ENCODE measurements at places on chromosomes 1 and 21.

DNA sequence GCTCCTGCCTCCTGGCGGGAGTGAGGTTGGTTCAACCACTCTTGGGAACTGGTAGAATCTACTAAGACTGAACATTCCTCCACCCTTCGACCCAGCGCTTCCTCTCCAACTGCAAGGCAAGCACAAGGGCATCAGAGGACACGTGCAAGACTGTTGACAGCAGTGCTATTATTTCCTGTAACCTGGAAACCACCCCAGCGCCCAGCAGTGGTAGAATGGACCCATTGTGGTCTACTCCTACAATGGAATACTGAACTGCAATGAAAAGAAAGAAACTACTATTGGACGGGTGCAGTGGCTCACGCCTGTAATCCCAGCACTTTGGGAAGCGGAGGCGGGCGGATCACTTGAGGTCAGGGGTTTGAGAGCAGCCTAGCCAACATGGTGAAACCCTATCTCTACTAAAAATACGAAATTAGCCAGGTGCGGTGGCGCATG, 33.0 kb upstream of the TARDBP start:
- DNase-seq: peak; percentile 81

GRCh38 chr1:86396498-86396890, 371 bp upstream of the ODF2L start:
- DNase-seq: no peak

DNA sequence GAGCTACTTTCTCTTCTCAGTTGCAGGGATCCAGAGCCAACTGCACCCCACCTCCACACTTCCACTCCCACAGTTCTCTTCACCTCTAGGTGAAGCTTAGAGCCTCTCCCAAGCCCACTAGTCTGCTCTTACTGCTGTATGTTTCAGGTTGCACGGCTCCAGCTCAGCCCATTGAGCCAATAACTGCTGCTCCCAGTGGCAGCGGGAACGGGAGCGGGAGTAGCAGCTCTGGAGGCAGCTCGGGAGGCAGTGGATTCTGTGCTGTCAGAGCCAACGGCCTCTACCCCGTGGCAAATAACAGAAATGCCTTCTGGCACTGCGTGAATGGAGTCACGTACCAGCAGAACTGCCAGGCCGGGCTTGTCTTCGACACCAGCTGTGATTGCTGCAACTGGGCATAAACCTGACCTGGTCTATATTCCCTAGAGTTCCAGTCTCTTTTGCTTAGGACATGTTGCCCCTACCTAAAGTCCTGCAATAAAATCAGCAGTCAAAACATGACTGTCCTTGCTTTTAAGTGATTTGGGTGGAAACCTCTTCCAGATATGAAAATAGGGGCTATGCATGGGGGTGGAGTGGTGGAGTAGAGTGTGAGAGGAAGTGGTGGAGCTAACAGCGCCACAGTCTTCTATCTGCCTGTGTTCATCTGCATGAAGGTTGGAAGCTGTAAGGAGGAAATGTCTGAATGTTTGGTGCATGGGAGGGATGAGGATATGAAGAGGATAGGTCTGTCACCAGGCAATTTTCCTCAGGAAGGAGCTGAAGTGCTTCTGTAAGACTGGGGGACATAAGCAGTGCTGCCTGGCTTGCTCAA, 29.6 kb downstream of the CHIA start:
- DNase-seq: no peak

- no peak for DNase-seq
Measured at GRCh38 chr1:84972377-84972987, 24.4 kb downstream of the MCOLN2 start.

DNA sequence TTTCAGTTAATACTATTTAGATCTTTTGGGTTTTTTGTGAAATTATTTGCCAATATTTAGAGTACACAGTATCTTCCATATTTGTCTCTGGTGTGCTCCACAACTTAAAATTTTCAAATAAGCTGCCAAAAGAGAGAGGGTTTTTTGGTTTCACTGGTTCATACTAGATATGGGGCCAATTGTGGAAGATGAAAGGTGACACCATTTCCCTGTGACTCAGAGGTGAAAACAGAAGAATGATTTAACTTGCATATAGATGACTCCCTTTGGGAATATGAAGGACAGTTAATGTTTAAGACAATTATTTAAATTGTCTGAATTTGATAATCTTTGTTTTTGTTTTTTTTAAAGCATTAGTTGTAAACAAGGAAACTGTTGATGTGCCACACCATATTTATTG, 37.5 kb downstream of the IVNS1ABP start:
- DNase-seq: no peak

DNA sequence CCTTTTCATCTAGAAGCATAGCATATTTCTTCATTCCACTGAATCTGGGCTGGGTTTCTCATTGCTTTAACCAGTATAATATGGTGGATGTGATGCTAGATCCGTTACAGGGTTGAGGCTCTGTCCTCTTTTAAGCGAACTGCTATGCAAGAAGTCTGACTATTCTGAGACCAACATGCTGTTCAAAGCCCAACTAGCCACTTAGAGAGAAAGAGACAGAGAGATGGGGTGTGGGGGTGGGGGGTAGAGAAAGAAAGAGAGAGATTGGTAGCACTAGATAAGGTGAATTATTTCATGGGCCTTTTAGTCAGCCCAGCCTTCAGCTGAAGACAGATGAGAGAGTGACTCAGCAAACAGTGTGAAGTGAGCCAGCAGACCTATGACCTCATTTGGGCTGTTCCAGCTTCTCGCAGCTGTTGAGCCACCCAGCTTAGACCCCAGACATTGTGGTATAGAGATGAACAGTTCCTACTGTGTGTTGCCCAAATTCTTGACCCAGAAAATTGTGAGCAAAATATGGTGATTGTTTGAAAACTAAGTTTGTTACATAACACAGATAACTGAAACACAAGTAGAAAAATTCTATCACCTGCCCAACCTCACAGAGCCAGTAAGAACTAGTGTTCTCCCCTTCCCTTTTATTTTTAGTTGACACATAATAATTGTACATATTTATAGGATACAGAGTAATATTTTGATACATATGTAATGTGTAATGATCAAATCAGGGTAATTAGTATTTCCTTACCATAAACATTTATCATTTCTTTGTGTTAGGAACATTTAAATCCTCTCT, 40.7 kb upstream of the PRKACB start:
- peak; percentile 49 for DNase-seq

GRCh38 chr1:17120481-17120877, 1.2 kb upstream of the PADI2 start:
- no peak for DNase-seq

- DNase-seq: peak; percentile 0
Measured at GRCh38 chr1:247448107-247448791, 9.7 kb downstream of the OR2B11 start.

DNA sequence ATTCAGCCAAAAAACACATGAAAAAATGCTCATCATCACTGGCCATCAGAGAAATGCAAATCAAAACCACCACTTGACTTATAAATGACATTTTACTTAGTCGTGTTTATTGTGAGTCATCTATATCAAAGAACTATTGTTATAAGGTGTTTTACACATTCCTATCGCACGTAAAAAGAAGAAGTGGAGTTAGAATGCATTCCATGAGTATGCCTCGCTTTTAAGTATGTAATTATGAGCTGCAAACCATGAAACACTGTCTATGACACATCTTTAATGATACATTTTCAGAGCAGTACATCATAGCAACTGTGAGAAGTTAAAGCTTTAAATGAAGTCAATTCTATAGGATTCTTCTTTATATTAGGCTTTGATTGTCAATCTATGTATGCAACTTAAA, 614.3 kb upstream of the ADAMTS5 start:
- no peak for DNase-seq

GRCh38 chr1:171140401-171140800, 44.7 kb upstream of the FMO2 start:
- no peak for DNase-seq

DNA sequence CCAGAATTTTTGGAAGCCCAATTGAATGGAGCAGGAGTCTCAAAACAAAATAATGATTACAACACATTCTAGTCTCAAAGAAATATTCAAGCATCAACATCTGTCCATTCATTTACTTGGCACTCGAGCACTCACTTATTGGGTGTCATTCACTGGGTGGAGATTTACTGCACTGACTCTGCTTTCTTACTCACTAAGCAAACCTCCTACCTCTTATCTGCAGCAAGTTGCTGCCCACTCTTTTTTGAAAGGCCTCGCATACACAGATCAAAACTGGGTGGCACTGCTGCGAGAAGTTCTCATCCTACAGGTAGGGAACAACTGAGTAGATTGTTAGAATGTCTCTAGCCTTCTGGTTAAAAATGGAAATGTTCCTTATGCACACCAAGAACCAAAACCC, 18.0 kb downstream of the RHBDL2 start:
- DNase-seq: no peak

- no peak for DNase-seq
Measured at GRCh38 chr1:114215436-114215835, 61.8 kb upstream of the SYT6 start.

DNA sequence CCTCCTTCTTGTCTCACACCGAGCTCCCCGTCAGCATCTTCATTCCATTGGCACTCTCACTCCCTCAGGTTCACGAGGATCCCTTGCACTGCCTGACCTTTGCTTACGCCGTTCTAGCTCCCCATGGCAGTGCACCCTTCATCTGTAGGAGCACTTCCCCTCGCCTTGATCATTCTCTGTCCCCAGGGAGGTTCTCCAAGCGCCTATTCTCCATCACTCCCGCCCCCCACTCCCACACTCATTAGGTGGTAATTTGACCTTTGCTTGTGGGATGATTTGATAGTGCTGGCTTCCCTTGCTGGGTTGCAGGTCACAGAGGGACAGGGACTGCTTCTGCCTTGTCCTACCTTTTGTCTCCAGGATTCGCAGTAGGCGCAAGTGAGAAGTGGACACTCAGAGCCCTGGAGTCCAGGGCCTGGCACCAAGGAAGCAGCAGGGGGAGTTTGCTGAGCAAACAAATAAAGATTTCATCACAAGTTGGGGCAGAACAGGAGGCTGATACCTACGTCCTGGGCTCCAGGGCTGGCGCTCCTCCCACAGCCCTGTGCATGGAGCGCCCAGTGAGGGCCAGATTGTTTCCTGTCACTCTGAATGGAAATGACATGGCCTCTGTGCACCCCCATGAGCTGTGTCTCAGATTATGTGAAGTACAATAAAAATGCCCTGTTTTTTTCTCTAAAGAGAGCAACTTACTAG, 82.0 kb upstream of the RUNX3 start:
- DNase-seq: peak; percentile 3

- no peak for DNase-seq
Measured at GRCh38 chr1:202122639-202123335, at the start of gene GPR37L1. GPR37L1 (plus strand) TSS chr1:202122917; CDS start chr1:202122964, 47 bp downstream.

Data from NCI-H2029 treated with DMSO at 0.1 percent for 48 hours (cell line).